ENCODE measurements at places on chromosomes 1 and 21.
A peak's percentile ranks its signal among the peaks of the same experiment; 100 is the strongest.

DNA sequence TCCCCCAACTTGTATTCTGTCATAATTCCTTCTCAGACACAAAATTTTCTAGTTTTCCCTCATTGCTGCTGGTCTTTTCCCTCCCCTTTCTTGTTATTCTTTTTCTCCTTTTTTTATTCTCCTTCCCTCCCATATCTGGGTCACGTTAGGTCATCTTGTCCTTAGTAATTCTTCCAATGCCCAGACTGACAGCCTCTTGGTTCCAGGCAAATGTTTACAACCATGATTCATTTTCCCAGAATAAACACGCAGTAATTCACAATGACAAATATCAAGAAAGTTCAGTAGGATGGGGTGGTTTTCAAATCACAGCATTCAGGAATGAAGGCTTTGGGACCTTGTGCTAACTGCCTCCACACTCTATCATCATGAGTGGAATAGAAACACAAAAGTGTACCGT, 25.2 kb downstream of the NHLH2 start:
- DNase-seq: no peak

DNA sequence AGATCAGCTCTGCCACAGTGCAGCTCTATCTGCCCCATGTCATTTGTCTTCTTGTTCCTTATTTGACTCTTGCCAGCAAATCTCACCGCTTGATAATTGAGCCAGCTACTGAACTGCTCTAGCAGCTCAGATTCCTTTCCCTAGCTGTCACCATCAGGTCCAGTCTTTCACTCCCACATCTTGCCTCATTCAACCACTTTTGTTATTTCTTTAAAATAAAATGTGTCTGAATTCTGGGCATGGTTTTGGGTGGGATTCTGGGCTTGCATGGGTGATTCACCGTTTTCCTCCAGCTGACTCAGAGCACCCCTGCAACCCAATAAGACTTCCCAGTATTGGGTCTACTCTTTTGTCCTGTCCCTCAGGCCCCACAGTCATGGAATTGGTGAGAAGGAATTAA, 215.7 kb downstream of the DSCAM start:
- no peak for DNase-seq

DNA sequence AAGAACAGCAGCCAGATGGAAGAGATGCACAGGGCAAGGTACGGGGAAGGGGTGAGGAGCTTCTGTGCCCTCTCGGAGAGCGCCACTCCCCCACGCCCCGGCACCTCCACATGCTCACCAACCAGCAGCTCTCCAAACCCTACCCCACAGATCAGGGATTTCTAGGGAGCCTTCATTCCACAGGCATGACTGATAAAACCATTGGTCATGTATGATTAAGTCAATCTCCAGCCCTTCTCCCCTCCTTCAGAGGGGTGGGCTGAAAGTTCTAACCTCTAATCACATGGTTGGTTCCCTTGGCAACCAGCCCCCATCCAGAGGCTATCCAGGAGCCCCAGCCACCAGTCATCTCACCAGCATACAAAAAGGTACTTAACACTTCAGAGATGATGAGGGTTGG, 144.7 kb downstream of the TGFBR3 start:
- no peak for DNase-seq

GRCh38 chr1:109821221-109821669, 57.5 kb upstream of the EPS8L3 start:
- DNase-seq: peak; percentile 66

GRCh38 chr1:119771016-119771415, 2.3 kb upstream of the HMGCS2 start:
- DNase-seq: no peak

- DNase-seq: peak; percentile 73
Observed at GRCh38 chr1:35883635-35884101, 659 bp downstream of the AGO1 start.

DNA sequence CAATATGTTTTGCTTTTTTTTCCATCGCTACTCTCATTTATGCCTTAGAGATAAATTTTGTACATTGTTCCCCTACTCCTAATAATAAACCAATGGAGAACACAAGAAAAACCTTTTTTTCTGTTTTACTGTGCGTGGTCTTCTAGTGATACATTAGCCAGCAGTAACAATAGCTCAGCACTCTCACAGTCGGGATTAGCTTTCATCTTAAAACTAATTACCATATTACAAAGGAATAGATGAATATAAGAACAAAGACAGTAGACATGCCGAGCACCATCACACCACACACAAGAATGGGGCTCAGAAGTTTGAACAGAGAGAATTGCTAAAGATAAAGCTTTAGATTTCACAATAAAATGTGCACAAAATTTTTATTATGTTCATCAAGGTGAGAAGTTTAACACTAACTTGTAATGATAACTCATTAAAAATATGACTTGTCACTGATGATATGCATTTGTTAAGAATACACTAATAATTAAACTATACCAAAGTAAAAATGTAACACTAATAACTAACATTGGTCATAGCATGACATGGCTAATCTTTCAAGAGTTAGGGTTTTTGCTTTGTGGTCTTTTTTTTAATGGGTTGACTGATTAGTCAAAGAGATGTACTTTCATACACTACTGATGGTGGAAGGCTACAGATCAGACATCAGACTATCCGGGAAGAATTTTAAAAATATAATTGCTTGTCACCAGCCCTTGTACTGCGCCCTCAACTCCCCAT, 61.8 kb downstream of the EXTL2 start:
- DNase-seq: no peak

GRCh38 chr1:237981223-237981622, 90.5 kb upstream of the ZP4 start:
- no peak for DNase-seq

DNA sequence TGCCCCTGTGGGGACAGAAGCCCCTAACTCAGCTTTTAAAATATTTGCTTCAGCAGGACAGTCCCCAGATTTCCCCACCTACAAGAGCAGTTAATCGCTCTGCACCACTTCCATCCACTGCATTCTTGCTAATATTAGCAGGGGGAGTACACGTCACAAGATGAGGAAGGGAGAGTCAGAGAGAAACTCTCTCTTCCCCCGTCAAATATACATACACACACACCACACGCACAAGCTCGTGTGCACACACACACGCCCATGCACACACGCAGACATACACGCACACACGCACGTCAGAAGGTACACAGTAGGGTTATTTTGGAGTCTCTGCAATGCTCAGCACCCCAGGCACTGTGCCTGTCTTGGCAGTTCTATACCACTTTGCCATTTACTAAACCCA, 2.1 kb downstream of the CLCA1 start:
- no peak for DNase-seq

DNA sequence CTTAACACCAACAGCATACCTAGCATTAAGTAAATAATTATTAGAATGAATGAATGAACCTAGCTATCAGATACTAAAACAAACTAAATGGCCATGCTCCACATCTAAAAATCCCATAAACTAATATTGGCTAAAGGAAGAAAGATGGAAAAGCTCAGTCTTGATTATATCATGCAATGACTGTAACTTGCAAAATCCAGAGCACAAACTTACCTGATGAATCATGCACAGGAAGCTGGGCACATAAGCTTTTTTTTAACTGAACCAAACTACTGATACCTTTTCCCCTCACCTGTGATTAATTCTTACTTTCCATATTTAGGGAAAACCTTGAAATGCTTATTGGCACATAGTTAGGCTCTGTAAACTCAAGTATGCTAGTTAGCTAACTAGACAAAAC, 70.2 kb downstream of the KIF14 start:
- DNase-seq: no peak

- DNase-seq: no peak
Observed at GRCh38 chr21:46221664-46222435, 6.7 kb downstream of the LSS start.

- DNase-seq: no peak
Observed at GRCh38 chr1:58874757-58875755, 91.2 kb upstream of the JUN start.

DNA sequence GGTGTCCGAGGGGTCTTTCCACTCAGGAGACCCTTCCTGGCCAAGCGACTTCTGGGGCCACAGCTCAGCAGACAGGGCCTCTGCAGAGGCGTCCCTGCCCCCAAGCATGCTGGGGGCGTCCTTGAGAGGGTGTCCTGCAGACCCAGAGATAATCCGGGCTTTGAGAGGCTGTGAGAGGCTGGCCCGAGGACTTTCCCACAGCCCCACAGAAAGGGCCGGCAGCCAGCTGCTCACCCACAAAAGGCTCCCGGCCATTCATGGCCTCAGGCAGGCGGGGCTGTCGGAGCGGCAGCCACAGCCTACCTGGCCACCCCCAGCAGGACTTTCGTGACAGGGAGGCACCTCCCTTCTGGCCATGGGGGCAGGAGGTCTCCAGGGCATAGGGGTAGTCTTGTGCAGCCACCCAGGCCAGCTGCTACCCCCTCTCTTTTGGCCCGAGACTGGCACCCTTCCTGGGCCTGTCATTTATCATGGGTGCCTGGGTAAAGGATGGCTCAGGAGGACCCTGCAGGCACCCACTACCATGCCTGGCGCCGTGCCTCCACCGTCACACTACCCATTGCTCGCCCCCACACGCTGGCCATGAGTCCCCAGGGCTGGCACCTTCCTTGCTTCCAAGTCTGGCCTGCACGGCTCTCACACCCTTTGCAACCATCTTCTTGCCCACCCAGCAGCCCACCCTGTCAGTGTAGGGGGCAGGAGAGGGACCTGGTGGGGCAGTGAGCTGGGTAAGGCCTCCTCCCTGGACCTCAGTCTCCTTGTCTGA, 11.1 kb upstream of the TNFRSF14 start:
- DNase-seq: no peak

DNA sequence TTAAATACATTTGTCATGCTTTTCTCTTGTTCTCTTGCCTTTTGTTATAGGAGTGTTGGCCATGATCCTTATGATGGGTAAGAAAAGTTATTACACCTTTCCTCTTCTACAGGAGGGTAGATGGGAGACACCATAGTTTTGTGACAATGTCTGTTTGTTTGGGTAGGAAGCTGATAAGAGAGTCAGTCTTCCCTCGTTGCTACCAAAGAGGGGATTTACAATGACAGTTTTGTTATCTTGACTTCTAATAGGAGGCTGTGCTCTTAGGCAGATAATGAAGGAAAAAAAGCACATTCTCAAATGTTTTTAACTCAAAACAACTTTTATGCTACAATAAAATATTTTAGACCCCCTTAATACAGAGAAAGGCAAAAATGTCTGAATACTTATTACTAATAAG, 48.0 kb upstream of the WLS start:
- DNase-seq: no peak

DNA sequence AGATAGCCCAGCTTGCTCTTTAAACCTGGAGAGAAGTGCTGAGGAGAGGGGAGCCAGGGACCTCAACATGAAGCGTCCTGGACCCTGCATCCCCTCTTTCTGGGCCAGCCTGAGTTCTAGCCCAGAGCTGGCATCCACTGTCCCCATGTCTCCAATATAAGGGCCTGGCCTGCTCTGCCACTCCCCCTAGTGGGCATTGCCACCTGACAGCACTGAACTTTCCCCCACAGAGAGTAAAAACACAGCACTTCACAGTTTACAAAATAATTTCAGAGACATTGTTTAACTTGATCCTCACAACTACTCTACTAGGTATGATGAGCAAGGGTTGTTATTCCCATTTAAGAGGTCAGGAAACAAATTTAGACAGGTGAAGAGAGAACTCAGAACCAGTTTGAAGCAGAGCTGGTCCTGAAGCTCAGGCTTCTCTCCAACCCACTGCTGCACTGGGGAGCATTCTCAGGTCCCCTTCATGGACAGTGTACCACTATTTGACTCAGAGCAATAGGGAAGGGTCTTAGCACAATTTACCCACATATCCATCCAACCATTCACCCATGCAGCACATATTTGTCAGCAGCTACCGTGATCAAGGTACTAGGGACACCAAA, 151.2 kb downstream of the DMRTA2 start:
- DNase-seq: peak; percentile 56

GRCh38 chr1:44947063-44947773, 39.2 kb downstream of the EIF2B3 start:
- no peak for DNase-seq

GRCh38 chr1:110872745-110873720, at the start of gene CD53:
Gene CD53 (plus strand): TSS chr1:110873148. CDS start chr1:110891409, 18,261 bp downstream.
- DNase-seq: no peak

DNA sequence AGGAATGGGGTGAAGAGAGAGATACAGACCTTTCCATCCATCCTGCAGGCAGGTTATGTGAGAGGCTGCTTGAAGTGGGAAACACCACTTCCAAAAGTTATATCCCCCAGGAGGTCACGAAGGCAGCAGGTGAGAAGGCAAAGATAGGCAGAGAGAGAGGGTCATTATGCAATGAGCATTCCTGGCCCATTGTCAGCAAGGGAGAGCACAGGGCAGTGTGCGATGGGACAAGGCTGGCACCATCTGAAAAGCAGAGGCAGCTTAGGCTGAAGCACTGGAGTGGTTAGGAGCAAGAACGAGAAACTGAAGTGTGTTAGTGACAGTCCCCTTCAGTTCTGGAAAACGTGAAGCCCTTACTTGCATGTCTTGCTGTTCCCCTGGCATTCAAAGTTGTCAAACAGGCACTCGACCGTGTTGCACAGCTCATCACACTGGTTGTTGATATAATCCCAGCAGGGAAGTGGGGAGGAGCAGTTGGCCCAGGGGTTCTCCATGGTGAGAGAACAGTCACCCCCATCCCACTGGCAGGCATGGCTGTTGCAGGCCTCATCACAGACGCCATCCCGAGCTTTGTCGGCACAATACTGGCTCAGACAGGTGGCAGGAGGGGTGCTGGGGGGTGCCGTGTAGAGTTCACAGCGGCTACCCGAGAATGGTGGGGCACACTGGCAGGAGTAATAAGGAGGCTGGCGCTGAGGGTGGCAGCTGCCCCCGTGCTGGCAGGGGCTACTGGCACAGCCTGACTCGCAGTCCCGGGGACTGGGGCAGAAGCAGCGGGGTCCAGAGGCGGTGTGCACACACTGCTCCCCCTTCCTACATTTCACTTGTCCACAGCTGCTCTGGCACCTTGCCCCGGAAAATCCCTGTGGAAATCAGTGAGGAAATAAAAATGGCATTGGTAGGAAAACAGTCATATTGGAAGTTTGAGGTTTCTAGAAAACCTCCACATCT, 28.9 kb upstream of the ADAM30 start:
- no peak for DNase-seq

GRCh38 chr1:221983444-221983843, 241.6 kb upstream of the DUSP10 start:
- no peak for DNase-seq

- no peak for DNase-seq
Observed at GRCh38 chr1:195158091-195158490, 1450.1 kb downstream of the KCNT2 start.

DNA sequence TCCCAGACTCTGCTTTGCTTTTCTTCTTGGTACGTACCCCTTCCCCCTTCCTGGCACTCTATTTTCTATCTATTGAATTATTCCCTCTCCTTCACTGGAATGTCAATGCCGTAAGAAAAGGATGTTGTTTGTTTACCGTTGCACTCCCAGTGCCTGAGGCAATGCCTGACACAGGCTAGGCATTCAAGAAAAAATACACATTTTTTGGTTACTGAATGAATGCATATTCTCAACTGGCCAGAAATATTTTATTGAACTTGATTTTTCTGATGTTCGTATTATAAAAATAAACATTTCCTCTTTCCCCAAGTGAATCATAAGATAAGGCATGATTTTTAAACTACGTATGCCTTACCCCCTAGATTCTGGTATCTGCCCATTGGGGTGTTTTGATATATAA, 41.2 kb downstream of the GNG12 start:
- DNase-seq: no peak

Data from activated CD8-positive, alpha-beta memory T cell treated with anti-CD3 and anti-CD28 coated beads, Interleukin-2, amount 50 U/mL, for 48 hours (primary cell).